GM23338 (cell line): ENCODE measurements at places on chromosomes 3 and 15. TPM values are rescaled to one million over a fixed set of nuclear protein-coding genes. Genes with fewer than 3 reads are reported as not detected.

Gene MYLK
- total RNA-seq = 16.2 and 17.9 TPM in 2 replicates

GRCh38 chr3:50604110-50604621 is 7.4 kb downstream of the CISH start:
- no peak for DNase-seq

GRCh38 chr15:70629735-70630273 is 133.6 kb downstream of the UACA start:
- no peak for DNase-seq

Gene ITIH4
- total RNA-seq = 1.4 and 6.4 TPM in 2 replicates

DNA sequence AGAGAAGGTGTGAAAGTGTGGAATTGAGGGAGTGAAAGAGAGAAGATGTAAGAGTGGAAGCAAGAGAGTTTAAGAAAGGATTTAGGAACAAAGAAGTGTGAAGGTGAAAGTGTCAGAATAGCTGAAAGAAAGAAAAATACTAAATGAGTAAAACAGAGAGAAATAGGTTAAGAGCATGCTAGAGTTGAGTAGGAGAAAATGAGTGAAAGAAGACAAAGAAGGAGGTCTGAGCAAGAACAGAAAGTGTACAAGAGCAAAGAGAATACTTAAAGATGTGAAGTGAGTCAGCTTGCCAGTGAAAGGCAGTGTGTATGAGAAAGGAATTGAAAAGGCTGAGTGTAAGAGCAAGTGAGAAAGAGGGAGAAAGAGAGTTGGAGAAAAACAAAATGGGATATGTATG is 348.8 kb upstream of the BCHE start:
- DNase-seq = no peak
